Neuronal stem cell (in vitro differentiated cells): ENCODE measurements at places on chromosomes 1 and 21.
A peak's percentile ranks its signal among the peaks of the same experiment; 100 is the strongest.

- no peak for DNase-seq
Observed at GRCh38 chr21:21631961-21632360, 633.8 kb downstream of the NCAM2 start.

GRCh38 chr1:155932487-155932886, 1.7 kb downstream of the KHDC4 start:
- DNase-seq: no peak

- no peak for DNase-seq
Observed at GRCh38 chr1:26932531-26932930, 11.0 kb downstream of the NUDC start.

- DNase-seq: no peak
Observed at GRCh38 chr1:21861602-21862429, 49.8 kb downstream of the LDLRAD2 start.

DNA sequence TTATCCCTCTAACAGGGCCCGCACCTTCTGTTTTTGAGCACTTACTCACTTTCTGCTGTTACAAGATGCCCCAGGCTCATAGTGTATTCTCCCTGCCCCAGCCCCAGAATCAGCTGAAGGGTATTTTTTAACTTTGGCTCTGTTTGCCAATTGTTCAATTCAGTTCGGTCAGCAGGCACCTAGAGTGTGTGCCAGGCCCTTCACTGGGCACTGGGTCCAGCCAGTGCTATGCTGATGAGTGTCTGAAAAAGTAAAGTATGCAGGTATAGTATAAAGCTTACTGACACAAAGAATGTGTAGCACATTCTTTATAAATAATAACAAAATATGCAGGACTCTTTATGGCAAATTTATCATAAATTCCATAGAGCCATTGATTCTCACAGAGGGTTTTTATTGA, 35.0 kb downstream of the FHAD1 start:
- no peak for DNase-seq

- no peak for DNase-seq
Observed at GRCh38 chr21:22351076-22351475, 1352.9 kb downstream of the NCAM2 start.

- DNase-seq: no peak
Observed at GRCh38 chr1:185441605-185442004, 124.6 kb upstream of the IVNS1ABP start.

GRCh38 chr1:240018617-240019016, 73.1 kb upstream of the FMN2 start:
- no peak for DNase-seq

- no peak for DNase-seq
Observed at GRCh38 chr1:65064981-65065380, 83.0 kb upstream of the AK4 start.

- DNase-seq: no peak
Observed at GRCh38 chr1:158049853-158050252, 56.4 kb downstream of the KIRREL1 start.

GRCh38 chr1:221678014-221678413, 63.9 kb downstream of the DUSP10 start:
- no peak for DNase-seq

DNA sequence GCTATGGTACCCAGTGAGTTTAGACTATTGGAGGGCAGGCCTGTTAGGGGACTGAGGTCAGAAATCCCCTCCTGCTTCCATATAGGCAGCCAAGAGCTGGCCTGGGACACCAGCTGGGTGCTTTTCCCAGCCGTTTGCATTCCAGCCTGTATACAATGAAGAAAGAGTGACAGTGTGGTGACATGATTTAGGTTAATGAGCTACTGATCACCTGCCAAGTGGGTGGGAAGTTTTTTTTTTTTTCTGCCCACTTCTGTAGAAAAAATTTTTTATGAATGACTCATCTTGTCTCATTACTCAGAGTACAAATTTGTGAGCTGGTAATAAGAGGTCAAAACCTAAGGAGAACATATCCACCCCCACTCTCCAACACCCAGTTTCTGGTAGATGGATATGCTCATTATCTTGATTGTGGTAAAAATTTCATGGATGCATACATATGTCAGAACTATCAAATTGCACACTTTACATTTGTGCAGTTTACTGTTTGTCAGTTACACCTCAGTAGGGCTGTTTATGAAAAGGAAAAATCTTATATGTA, 16.4 kb upstream of the CGN start:
- DNase-seq: no peak

DNA sequence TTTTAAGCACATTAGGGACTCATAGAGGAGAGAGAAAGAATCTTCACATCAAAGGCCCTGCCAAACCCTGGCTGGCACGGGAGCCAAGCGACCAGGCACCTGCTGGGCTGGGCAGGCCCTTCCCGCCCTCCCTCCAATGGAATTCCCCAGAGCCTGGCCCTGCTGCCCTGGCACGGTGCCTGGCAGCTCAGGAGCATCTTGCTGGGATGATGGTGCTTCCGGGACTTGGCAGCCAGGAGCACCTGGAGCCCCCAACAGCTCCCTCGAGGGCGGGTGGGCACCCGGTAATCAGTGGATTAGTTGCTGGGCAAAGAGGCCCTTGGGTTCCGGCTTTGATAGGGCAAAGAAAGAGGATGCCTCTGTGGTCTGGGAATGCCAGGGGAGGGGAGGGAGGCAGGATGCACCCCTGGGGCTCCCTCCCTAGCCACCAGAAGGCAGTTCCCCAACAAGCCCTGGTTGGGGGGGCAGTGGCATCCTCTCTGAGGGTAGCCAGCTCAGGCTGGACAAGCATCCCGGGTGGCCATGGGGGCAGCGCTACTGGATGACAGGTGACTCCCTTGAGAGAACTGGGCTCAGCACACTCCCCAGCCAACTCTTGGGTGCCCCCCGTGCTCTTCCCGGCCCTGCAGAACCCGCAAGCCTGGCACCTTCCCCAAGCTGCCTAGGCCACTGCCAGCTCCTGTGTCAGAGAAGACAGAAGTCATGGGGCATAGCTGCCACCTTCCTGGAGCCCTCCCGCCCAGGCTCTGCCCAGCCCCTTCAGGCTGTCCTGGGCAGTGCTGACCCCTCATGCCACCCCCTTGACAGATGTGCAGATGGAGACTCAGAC, 26.4 kb downstream of the KRTAP10-1 start:
- DNase-seq: no peak

DNA sequence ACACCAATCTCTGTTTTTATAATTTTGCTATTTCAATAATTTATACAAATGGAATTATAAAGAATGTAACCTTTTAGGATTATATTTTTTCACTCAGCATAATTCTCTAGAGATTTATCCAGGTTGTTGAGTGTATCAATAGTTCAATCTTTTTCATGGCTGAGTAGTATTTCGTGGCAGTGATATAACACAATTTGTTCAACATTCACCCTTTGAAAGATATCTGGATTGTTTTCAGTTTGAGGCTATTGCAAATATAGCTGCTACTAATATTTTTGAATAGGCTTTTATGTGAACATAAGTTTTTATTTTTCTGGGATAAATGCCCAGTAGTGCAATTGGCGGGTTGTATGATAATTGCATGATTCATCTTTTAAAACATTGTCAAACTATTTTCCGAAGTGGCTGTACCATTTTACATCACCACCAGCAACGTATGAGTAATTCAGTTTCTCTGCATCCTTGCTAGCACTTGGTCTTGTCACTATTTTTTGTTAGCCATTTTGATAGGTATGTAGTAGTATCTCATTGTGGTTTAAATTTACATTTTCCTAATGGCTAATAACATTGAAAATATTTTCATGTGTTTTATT, 55.6 kb upstream of the ABCD3 start:
- no peak for DNase-seq

DNA sequence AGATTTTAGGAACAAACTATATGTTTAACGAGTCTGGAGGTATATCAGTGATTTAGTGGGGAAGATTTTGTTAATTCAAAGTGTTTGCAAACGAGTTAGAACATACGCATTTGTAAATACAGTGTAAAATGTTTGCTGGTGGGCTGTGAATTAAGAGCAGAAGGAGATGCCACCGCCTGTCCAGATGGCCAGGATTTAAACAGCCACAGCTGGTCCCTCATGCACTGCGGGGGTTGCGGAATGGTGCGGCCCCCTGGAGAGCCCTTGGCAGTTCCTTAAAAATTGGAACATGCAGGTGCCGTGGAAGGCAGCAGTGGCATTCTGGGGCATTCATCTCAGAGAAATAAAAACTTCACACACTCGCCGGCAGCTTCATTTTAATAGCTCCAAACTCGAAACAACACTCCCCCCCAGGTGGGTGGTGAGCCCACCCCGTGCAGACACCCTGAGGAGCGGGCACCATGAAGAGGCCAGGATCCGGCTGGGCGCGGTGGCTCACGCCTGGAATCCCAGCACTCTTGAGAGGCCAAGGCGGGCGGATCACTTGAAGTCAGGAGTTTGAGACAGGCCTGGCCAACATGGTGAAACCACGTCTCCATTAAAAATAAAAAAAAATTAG, 3.5 kb upstream of the C1orf159 start:
- no peak for DNase-seq

DNA sequence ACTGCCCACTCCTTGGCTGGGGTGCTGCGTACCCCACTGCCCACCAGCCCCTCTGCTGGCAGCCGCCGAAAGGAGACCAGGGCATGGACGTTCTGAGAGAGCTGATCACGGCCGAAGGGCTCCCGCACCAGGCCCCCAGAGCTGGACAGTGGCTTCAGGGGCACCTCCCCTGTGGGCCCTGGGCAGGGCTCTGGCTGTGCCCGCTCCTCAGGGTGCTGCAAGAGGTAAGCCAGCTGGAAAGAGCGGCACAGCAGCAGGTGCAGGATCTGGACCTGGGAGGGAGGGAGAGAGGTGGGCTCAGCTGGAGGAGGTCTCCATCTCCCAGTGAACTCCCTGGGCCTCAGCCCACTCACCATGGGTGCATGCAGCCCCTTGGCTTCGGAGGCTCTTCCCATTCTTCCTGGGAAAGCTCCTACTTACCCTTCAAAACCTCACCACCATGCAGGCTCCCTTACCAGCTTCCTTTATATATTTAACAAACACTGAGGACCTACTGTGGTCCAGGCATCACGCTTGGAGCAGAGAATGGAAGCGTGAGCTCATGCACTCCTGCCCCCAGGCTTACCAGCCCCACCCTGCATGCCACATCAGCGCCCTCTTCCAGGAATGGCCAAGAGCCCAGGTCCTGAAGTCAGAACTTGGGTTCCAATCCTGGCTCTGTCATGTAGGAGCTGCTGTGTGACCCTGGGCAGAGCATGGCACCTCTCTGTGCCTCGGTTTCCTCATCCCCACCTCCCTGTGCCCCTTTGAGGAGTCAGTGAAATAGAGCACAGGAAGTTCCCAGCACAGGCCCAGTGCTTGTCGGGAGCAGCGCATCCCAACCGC, 6.8 kb upstream of the KIF17 start:
- no peak for DNase-seq

DNA sequence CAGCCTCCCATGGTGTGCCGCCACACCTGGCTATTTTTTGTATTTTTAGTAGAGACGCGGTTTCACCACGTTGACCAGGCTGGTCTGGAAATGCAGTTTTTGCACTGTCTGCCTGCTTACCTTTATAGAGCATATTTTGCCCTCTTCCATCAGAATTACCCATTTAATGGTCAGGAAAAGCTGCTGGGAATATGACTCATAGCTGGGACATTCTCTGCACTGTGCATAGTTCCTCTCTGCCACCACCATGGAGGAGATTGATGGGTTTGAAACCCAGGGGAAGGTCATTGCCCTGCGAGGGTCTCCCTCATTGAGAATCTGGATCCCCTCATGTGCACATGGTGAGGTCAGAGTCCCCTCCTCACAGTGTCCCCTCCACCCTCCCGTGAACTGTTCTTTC, 32.1 kb downstream of the MX1 start:
- no peak for DNase-seq

DNA sequence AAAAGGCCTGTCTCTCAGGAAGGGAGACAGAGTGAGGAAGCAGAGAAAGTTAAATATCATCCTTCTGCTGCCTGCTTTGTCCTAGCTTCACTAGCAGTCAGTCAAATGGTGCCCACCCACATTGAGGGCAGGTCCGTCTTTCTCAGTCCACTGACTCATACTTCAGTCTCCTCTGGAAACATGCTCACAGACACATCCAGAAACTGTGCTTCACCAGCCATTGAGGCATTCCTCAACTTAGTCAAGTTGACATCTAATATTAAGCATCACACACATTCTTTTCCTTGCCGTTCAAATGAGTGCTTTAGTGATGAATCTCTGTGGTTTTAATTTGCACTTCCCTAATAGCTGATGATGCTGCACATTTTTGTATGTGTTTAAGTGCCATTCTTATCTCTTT, 777.8 kb upstream of the PRMT6 start:
- DNase-seq: no peak

- DNase-seq: no peak
Observed at GRCh38 chr1:234409328-234409727, 36.1 kb downstream of the COA6 start.

- DNase-seq: no peak
Observed at GRCh38 chr1:214857716-214858115, 224.8 kb upstream of the KCNK2 start.

- no peak for DNase-seq
Observed at GRCh38 chr21:42839271-42840231, 39.8 kb downstream of the WDR4 start.

- DNase-seq: no peak
Observed at GRCh38 chr1:171743081-171743870, 1.4 kb upstream of the VAMP4 start.

- peak; percentile 15 for DNase-seq
Observed at GRCh38 chr1:107964336-107965109, 457 bp downstream of the VAV3 start.

GRCh38 chr1:79376106-79376505, 369.6 kb upstream of the ADGRL4 start:
- DNase-seq: no peak

DNA sequence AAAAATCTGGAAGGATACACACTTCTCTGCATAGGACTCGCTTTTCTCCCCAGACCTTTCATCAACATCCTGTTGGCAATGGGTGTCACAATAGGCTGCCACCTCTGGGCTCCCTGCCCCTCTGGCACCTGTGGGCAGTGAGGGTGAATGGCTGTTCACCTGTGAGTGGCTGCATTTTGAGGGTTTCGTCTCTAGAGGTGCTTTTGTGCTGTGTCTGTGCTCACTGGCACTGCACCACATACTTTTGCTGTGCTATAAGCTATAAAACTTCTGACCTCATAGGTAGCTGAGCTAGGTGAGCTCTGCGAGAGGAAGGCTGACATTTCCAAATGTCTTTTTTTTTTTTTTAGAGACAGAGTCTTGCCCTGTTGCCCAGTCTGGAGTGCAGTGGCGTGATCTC, 35.9 kb downstream of the SLC30A1 start:
- DNase-seq: no peak

DNA sequence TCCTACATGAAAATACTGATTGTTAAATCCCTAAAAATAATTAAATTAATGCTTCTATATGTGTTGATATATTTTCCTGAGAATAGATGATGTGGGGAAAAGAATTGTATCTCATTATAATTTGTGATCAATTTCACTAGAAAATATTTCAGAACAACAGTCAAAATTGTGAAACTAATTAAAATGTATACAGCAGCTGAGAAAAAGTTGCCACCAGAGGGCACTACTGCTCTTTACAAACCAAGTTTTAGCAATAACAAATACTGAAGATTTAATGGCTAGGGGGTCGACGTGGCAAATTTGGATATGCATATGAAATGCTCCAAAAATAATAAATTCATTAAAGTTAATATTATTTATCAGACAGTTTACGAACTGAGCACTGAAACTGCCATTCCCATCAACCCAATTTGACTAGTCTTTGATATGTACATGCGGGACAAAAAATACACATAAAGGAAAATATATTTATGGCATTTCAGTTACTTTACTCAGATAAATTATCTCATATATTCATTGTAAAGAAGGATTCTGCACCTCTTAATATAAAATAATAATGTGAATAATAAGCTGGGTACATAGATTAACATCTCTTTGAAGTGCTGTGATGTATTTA, 96.3 kb upstream of the TMPRSS15 start:
- peak; percentile 56 for DNase-seq

GRCh38 chr1:24221246-24221645, 34.2 kb upstream of the IFNLR1 start:
- no peak for DNase-seq

- DNase-seq: no peak
Observed at GRCh38 chr1:228013131-228013934, 6.5 kb downstream of the WNT3A start.
